ENCODE measurements at places on chromosomes 6 and 20.

DNA sequence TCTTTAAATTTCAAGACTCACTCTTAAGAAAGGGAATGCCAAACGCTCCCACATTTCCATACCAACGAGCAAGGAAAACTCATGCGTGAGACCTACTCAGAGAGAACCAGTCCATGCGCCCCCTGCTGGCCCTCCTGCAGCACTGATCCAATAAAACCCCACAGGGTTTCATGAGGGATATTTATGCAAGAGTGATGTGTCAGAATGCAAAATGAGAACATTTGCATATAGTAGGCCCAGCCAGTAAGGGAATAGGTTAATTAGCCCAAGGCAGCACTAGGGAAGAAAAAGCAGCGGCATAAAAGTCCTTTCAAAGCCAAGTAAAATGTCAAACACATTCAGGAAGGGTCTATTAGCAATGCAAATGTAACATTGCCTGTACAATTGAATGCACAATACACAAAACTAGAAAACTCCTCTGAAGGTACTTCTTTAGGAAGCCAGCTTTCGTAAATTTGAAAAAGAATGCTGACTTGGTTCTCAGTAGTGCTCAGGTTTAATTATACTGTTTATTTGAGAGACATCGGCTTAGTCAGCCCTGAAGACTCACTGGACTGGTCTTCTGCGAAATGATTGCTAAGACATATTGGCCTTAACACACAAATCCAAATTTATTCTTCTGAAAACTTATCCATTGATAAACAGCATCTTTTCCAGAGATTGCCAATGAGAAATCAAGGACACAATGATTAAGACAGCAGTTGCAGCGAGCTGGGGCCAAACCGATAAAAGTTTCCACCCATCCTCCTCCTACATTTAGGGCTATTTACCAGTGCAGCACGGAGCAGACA lies 93.2 kb downstream of the GMPR start:
- peak; percentile 86 for DNase-seq

- no peak for DNase-seq
Measured at GRCh38 chr6:160218810-160219209, 39.8 kb downstream of the SLC22A2 start.

GRCh38 chr6:78693835-78694234 lies 173.5 kb upstream of the IRAK1BP1 start:
- no peak for DNase-seq

DNA sequence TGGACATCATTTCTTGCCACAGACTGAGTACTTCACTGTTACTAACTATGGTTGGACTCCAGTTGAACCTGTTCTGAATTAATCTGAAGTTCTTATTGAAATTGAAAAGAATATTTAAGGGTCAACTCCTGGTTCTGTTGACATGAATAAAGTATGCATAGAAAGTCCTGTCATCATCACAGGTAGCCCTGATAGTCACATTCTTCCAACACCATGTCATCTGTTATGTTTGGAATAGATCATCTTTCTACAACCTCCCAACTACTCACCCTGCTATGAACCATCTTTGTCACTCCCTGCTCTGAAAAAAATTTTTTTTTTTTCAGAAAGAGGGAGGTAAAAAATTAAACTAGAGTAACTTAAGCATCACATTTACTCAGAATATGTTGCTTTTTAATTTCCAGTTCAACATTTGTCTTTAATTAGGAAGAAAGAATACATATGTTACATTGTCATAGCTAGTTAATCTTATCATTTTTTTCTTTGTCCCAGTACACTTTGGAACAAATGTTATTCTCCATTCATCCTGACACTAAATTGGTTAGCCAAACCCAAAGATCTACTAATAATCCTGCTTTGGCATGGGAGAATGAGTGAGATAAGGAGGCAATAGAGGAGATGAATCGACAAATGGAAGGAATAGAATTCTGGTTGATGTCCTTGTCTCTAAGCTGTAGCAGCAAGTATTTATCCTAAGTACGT lies 775.1 kb upstream of the NRSN1 start:
- no peak for DNase-seq

- DNase-seq: no peak
Measured at GRCh38 chr20:51140671-51141070, 117.8 kb upstream of the KCNG1 start.

GRCh38 chr6:37285861-37286311 lies 27.9 kb upstream of the TMEM217 start:
- no peak for DNase-seq

- DNase-seq: peak; percentile 14
Measured at GRCh38 chr20:3613821-3614440, 49.3 kb downstream of the GFRA4 start.

DNA sequence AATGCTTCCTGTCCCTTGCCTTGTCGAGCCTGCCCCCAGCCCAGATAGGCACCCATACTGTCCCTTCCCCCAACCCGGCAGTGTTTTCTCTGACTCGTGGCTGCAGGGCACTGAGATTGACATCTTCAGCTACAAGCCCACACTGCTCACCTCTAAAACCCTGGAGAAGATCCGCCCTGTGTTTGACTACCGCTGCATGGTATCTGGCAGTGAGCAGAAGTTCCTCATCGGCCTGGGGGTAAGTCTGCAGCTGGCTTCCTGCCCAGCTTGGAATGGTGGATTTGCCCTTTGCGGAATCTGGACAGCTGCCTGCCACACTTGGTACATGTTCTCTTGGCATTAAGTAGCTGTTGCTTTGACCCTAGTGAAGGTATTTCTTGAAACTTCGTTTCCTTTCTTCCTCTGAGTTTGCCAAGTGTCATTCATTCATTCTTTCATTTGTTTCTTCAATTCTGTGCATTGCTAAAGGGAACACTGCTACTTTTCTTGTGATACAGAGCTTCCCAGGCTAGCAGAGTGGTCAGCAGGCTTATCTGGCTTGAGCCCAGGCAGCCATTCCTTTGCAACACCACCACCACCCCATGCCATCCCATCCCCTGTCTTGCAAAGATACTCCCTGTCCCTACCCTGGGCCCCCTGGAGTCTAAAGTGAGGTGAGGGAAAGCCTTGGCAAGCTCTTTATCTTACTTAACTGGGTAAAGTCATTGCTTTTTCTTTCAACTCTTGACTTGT lies 26.2 kb downstream of the CCDC167 start:
- DNase-seq: no peak

DNA sequence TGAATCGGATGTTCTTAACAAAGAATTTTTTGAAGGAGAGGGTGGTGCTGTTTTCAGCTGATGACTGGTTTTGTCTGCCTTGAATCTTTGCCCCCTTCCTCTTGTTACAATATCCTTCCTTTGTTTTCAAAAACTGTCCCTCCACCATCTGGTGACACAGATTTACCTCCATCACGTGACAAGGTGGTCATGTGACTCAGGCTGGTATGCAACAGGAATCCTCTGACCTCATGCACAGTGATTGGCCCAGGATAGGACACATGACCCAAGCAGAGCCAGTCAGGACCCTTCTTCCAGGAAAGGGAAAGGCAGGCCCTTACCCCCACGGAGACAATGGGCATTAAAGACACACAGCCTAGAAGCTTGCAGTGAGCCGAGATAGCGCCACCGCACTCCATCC lies 84.7 kb upstream of the MC3R start:
- peak; percentile 4 for DNase-seq

DNA sequence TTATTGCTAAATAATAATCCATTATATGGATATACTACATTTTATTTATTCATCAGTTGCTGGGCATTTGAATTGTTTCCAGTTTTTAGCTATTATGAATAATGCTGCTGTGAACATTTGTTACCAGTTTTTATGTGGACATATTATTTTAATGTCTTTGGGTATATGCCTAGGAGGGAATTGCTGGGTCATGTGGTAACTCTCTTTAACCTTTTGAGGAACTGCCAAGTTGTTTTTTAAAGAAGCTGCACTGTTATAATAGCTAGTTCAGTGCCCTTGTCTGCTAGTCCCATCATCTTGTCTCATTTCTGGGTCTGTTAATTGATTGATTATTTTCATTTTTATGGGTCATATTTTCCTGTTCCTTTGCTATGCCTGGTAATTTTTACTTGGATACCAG lies 56.3 kb downstream of the FOXO3 start:
- DNase-seq: no peak

DNA sequence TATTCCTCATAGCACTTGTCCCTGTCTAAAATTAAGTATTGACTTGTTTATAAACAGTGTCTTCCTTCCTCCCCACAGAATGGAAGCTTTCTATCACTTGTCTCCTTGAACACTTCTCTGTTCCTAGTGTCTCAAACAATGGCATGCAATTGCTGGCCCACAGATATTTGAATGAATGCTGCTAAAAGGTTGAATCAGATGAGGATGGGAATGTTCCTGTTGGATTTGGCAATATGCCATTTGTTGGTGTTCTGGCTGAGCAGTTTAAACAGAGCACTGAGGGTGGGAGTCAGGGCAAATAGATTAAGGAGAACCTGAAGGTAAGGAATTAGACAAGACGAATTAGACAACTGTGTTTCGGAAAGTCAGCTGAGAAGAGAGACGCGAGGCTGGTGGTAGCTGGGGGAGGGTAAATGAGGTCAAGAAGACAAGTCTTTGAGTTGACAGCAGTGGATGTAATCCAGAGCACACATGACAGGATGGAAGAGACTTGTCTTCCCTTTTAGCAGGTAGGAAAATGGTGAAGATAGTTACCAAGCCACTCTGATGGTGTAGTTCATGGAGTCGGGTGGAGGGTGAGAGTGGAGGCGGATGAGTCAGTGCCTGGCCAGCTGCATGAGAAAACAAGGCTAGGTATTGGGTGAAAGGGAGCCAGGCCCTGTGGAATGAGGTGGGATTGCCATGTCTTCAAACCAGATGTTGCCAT lies 58.3 kb upstream of the GNRH2 start:
- no peak for DNase-seq

GRCh38 chr20:17747431-17747846 lies 47.7 kb downstream of the BANF2 start:
- peak; percentile 4 for DNase-seq

- peak; percentile 58 for DNase-seq
Measured at GRCh38 chr20:50267041-50267865, 76.6 kb downstream of the CEBPB start.

DNA sequence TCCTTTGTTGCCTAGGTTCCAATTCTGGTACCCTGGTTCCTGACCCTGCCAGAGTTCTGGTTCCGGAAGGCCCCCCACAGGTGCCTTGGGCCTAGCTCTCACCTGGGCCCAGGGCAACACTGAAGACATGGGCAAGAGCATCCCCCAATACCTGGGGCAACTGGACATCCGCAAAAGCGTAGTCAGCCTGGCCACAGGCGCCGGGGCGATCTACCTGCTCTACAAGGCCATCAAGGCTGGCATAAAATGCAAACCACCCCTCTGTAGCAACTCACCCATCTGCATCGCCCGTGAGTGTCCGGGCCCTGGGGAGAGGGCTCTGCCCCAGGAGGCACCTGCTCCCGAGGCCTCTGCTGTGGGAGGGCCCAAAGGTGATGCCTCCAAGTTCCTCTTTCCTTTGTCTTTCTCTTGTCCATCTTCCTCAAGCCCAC lies at the start of gene ARMC12:
Gene ARMC12 (plus strand): TSS at position 51 of the 431 bp plus-strand sequence. CDS start 77 bp downstream, at position 128.
- DNase-seq: no peak
